ENCODE measurements at places on chromosomes 13 and 19.

DNA sequence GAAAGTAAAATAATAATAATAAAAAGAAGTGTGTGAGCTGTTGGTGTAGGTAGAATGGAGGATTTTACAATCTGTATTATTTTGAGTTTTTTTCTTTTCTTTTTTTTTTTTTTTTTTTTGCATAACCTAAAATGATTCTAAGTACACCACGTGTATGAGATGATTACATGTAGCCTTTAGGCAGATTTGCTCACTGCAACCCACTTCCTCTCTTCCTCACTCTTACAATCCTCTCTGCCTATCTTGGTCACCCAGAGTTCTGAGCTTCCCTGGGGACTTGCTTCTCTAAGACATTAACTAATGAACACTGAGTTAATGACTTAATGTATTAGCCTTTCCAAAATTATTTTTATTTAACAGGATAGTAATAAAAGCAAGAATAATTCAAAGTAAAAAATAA, 1169.6 kb downstream of the EFNB2 start:
- no peak for DNase-seq

DNA sequence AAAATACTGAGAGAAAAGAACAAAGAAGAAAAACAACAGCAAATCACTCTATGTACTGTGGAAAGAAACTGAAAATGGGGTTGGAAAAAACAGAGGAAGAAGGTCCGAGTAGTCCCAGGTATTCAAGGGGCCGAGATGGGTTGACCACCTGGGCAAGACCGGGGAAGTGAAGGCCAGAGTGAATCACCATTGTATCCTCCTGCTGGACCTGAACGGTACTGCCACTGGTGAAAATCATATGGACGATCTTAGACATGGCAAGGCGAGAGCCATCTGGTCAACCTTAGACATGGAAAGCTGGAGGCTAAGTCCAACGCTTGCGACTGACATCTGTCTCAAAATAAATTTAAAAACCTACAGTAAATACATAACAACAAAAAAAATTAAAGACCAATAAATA, 44.4 kb upstream of the ZNF91 start:
- no peak for DNase-seq

- DNase-seq = no peak
These were observed 2.3 kb downstream of the NCCRP1 start for GRCh38 chr19:39199025-39199424.

DNA sequence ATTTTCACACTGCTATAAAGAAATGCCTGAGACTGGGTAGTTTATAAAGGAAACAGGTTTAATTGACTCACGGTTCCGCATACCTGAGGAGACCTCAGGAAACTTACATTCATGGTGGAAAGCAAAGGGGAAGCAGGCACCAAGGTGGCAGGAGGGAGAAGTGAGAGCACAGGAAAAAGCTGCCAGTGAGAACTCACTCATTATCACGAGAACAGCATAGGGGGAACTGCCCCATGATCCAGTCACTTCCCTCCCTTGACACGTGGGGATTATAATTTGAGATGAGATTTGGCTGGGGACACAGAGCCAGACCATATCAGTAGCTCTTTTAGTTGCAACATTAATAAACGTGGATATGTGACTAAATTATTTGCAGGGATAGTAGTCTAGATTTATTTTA, 4.3 kb upstream of the KCTD4 start:
- no peak for DNase-seq

- DNase-seq = no peak
These were observed 9.0 kb upstream of the USP29 start for GRCh38 chr19:57110592-57111328.

- no peak for DNase-seq
These were observed 50.2 kb upstream of the TPM4 start for GRCh38 chr19:16026131-16026530.

Measured in stimulated activated CD8-positive, alpha-beta memory T cell treated with anti-CD3 and anti-CD28 coated beads, Interleukin-12 subunit alpha, Interleukin-12 subunit beta, amount 100 ng/mL, for 4 hours (primary cell).